Left cardiac atrium (tissue), 4 donors: ENCODE measurements at places on chromosomes 1 and 21.

- no peak for DNase-seq
Measured at GRCh38 chr1:245155272-245156040, 671 bp downstream of the KIF26B start.

DNA sequence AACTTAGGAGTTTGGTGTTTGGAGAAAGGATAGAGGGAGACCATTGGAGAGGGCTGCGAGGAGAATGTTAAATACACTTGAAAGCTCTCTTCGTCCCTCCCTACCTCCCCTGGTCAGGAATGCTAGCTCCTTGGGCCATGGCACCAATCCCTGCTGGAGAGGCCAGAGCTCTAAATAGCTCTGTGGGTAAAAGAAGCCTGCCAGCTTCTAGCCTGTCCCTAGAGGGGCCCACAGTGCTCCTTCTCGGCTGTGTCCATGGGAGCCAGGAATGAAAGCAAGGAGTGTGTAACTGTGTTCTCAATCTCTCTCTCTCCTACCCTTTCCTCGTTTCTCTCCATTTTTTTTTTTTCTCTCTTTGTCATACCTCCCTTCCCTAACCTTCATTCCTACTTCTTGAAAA lies at the start of gene CCDC190:
CCDC190 (minus strand) TSS at position 75 of the 400 bp plus-strand sequence. CDS start 1,529 bp downstream, outside the sequence.
- DNase-seq: peak; percentile 24

DNA sequence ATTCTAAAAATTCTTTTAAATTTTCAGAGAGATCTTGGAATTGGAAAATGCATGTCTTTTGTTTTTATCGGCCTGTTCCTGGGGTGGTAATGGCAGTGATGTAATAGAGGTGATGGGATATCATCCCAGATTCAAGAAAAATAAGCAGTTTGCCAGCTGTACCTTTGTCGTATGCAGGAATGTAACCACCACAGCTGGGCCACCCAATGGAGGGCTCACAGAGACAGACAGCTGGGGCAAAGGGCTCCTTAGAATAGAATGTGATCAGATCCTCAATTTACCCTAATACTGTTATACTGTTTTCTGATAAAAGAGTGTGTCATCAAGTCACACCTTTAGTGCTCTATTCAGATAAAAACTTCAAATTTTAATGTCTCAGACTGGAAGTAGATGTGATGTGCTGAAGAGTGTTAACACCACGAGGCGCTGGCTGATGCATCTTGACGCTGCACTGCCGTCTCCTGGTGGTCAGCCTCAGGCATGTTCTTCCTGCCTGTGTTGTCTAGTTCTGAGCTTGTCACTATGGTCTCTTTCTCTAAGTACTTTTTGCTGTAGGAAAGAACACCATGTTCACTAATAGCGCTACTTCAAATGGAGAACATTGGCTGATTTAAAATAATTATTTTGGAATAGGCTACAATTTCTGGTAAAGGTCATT lies 78.8 kb downstream of the C1orf21 start:
- DNase-seq: peak; percentile 49

DNA sequence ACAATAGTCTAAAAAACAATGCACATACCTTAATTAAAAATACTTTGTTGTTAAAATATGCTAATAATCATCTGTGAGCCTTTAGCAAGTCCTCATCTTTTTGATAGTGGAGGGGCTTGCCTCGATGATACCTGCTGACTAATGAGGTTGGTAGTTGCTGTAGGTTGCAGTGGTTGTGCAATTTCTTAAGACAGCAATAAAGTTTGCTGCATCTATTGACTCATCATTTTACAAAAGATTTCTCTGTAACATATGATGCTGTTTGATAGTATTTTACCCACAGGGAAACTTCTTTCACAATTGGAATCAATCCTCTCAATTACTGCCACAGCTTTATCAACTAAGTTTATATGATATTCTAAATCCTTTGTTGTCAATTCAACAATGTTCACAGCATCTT lies 7.6 kb downstream of the C1orf87 start:
- no peak for DNase-seq

DNA sequence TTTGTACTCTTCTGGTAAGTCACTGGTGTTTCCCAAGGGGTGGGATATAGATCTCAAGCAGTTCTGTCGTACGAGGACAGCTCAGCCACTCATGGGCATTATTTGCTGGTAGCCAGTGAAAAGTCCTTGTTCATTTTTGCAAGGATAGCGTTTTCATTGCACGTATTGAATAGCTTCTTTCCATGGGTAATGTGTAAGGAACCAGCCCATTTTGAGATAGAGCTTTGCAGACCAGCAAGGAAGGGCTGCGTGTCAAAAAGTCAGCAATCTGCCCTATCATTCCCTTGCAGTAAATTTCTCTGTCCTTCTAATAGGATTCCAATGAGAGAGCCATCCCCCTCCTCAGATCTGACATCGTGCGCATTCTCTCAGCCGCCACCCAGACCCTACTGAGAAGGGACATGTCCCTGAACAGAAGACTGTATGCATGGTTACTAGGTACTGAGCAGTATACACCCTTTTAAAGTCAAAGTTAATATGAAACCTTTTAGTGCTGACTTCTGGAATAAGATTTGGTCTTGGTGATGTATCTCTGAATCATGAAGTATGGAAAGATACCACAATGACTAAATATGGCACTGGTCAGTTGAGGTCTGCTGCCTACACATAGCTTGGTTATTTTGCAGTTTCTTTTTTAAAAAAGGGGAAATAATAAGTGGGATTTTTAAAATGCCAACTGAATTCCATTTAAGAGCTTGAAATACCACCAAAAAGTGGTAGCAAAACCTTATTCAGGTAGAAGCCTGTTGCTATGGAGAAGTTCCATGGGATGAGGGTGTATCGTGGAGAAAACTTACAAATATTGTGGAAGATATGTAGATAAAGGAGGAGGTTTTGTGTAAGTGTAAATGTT lies 55.3 kb downstream of the DOP1B start:
- DNase-seq: no peak

- DNase-seq: no peak
Measured at GRCh38 chr1:195236991-195237889, 1371.0 kb downstream of the KCNT2 start.

- DNase-seq: no peak
Measured at GRCh38 chr1:231214918-231215680, 25.9 kb upstream of the GNPAT start.

- no peak for DNase-seq
Measured at GRCh38 chr1:39369565-39369964, 121.9 kb upstream of the BMP8A start.

GRCh38 chr1:4215391-4215790 lies 315.3 kb upstream of the C1orf174 start:
- DNase-seq: no peak

GRCh38 chr1:159826441-159827101 lies at the start of gene SLAMF8:
SLAMF8 (plus strand) TSS chr1:159826873; CDS start chr1:159826899, 26 bp downstream.
- DNase-seq: peak; percentile 44

DNA sequence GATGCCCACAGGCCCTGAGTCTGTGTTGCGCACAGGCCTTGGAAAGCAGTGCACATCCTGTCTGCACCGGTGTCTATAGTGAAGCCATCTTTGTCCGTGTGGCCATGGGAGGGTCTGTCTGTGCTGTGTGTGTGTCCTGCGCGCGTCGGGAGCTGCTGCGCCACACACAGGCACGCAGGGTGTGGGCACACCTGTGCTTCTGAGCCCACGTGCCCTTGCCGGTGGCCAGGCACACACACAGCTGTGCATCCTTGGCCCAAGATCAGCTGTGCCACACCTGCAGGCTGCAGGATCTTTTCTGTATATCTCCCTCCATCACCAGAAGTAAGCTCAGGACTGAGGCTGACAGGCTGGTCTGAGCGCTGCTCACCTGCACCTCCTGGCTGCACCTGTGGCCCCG lies 3.2 kb upstream of the SAMD11 start:
- no peak for DNase-seq

- peak; percentile 57 for DNase-seq
Measured at GRCh38 chr1:229027622-229028182, 243.2 kb upstream of the RAB4A start.
